ENCODE measurements at places on chromosomes 16 and 17. TPM values are rescaled to one million over a fixed set of nuclear protein-coding genes. Genes with fewer than 3 reads are reported as not detected.

The ZP2 gene
- not detected for total RNA-seq

The FNDC8 gene
- total RNA-seq: not detected

The OR1A2 gene
- not detected for total RNA-seq

The NECAB2 gene
- total RNA-seq: 0.68 TPM

DNA sequence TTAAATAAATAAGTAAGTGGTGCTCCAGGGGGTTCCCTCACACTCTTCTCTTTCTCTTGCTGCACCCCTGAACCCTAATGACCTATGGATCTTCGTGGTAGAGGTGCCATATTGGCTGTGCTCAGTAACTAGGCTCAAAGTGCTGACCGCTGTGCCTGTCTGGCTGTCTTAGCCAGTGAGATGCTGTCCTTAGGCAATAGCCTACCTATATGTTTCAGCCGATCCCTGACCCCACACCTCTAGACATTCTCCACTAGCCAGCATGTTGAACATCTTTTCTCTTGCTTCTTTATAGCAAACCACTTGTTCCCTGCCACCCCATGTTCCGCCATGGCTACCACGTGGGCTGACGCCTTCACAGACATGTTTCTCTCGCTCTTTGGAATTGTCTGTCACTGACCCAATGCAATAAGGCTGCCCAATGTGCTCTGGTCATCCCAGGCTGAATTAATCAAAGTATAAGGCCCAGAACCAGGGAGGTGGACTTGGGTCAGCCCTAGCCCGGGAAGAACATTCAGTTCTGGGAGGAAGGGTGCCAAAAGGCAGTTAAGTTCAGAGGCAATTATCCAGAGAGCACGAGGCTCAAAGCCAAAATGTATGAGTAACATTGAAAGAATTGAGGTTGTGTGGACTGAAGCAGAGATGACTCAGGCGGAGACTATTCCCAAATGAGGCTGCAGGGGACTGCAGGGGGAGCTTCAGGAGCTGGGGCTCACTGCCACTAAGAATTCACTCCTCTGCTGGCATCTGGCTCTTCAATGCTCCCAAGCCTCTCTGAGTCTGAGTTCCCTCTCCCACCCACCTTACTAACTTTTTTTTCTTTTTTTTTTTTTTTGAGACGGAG is 28.7 kb upstream of the TNRC6A start:
- H3K4me1 ChIP-seq: no peaks in the 10 kb centered on the region
- H3K27ac ChIP-seq: peak overlapping the region; percentile 30
- H3K27me3 ChIP-seq: no peaks in the 10 kb centered on the region
- no peak overlapping the region for H3K4me3 ChIP-seq

DNA sequence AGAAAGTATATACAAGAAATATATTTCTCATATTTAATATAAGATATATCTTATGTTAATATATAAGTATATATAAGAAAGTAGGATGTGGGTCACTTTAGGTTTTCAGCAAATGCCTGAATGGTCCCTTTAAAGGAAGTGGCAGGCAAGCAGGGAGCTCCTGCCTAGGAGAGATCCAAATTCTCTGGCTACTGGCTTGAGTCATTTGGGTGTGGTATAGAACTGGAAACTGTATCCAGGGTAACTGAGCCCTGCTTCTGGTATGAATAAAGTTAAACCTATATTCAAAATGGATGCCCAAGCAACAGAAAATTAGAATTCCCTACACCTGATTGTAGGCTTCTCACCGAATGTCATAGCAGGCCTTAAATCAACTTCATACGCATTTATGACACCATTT is 144.4 kb downstream of the ZNF18 start:
- no peak for DNase-seq
- no peak overlapping the region for H3K27ac ChIP-seq
- H3K36me3 ChIP-seq: no peaks in the 10 kb centered on the region

GRCh38 chr17:79095345-79096055 is 20.9 kb downstream of the ENGASE start:
- H3K4me1 ChIP-seq: no peaks in the 10 kb centered on the region
- DNase-seq: no peak
- no peaks in the 10 kb centered on the region for H3K36me3 ChIP-seq
- no peak overlapping the region for H3K4me3 ChIP-seq
- H3K27ac ChIP-seq: no peak overlapping the region
- 0 out of 2 replicates have a peak, but pooled peaks cover 1% of the 10 kb centered on the region for H3K27me3 ChIP-seq

DNA sequence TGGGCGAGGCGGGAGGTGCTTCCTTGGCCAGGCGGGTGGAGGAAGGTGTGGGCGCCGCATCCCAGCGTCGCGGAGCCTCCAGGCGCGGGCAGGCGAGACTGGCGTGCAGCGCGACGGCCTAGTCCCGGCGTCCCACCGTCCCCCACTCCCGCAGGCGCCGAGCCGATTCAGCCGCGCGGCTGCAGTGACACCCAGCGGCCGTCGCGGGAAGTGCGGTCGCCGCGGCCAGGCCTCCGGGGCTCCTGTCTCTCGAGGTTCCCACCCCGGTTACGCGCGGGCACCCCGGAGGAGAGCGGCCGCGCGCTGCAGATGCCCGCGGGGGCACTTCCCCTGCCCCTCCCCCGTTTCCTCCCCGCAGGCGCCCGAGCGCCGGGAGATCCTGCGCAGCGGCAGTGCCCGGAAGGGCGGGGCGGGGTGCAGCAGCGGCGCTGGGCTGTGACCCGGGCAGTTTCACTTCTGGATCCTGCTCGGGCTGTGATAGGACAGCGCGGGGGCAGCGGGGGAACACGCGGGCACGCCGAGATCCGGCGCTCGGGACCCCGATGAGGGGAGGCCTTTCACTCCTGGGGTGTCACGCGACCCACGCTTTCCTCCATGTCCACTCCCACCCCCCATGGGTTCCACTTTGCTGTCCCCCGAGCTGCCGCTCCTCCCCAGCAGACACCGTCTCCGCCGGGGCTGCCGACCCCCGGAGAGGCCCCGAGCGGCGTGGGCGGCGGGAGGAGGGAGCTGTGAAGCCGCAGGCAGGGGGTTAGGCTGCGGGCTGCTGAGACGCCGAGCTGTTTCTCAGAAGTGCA is 16.6 kb downstream of the GRB7 start:
- DNase-seq: peak; percentile 86
- no peaks in the 10 kb centered on the region for H3K27me3 ChIP-seq
- H3K4me1 ChIP-seq: peaks cover 16% of the 10 kb centered on the region

Data from Caco-2 (cell line).